ENCODE measurements at places on chromosomes 7 and 10.

- no peak for DNase-seq
Measured at GRCh38 chr7:124575176-124575575, 190.4 kb downstream of the GPR37 start.

GRCh38 chr7:8112685-8113084 is 144.1 kb downstream of the GLCCI1 start:
- no peak for DNase-seq

DNA sequence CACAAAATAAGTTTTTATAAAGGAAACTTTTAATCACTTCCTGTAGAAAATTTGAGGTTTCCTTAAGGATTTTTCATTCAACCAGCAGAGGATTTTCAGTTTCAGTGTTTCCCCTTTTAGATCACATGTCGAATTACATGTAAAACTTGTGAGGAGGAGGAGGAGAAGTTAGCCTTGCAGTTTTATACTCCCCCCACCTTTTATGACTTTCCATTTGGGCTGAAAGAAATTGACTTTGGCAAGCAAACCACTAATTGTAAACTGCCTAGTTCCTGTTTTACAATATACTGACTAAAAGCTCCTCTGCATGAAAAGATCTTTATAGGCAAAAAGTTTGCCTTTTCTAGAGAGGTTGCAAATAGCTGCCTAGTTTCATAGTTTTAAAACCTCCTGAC is 3.0 kb downstream of the BAMBI start:
- no peak for DNase-seq

DNA sequence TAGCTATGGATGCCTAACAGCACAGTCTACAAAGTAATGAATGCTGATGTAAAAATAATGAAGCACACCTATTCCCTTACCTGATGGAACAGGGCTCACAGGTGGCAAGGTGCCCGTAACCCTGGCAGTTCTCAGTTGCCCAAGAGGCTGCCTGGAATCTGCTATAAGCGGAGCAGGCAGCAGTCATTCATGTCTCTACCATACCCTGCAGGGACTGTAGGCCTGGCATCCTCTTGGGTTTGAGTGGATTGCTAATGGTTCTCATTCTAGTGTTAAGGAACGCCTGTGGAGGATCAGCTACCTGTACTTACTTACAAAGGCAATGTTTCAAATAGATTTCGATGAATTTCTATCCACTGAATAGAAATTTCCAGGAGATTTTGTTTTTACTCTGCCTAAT is 38.4 kb downstream of the BAIAP2L1 start:
- DNase-seq: no peak

- DNase-seq: no peak
Measured at GRCh38 chr10:3895045-3895631, 110.1 kb upstream of the KLF6 start.

DNA sequence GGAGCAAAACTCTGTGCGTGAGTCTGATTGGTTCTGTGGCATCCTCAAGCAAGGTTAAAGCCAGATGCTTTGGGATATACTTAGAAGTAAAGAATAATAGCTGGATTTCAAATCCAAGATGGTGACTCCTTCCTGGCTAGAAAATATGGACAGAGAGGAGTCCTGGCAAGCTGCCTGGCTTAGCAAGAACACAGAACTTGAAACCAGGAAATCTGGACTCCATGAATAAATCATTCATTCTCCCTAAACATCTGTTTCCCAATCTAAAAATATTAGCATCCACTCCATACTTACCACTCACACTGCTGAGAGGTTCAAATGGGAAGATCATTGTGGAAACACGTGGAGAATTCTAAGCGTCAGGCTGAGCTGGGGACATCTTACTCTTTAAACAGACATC is 1074.1 kb upstream of the AUTS2 start:
- DNase-seq: no peak

DNA sequence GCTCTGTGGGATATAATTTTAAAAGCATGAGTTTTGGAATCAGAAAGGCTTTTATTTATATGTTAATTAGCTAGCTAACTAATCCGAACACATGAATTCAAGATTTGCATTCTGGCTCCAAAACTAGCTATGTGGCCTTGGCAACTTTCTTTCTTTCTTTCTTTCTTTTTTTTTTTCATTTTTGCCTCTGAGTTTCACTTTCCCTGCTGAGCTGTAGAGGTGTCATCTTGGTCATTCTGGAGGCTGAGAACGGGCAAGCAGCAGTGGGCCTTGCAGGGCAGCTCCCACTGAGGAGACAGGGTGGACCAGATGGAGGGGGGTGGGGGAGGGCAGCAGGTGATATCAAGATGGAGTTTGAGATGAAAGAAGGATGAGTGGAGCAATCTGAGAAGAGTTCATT is 24.8 kb upstream of the SFMBT2 start:
- no peak for DNase-seq

- no peak for DNase-seq
Measured at GRCh38 chr10:2929480-2930258, 137.7 kb upstream of the PFKP start.

GRCh38 chr10:18542832-18543231 is 108.6 kb downstream of the NSUN6 start:
- no peak for DNase-seq

DNA sequence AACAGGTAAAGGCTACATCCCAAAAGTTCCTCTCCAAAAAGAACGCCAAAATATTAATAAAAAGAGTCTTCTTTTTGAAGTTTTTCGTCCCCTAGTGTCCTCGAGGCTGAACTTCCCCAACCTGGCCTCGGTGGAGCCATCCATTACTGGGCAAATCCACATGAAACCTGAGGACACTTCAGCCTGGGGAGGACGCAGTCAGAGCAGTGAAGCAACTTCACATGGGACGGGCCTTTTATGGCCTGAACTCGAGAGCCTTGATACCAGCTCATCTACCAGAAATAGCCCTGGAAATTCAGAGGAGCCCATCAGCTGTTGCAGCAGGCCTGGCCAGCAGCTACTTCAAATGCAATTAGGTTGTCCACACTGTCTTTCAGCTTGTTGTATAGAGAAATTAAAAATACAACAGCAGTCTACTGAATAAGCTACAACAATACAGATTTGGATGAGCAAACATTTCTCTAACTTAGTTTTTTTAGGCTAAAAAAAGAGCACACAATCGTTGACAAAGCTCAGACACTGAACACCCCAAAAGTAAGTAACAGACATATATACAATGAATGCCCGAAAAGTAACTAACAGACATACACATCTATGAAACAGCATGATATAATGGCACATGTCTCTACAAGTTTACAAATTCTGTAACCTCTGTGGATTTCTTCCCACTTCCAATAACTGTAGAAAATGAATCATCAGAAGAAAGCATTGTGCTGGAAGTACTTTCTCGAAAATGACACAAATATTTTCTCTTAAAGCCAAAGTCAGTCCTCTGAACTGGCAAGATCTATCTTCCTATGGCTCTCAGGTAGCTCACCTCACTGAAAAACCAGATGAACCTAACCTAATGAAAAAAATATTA is at the start of gene SVIL:
SVIL (minus strand) TSS at position 208 of the 862 bp plus-strand sequence. CDS start 79,913 bp downstream, outside the sequence.
- DNase-seq: no peak

DNA sequence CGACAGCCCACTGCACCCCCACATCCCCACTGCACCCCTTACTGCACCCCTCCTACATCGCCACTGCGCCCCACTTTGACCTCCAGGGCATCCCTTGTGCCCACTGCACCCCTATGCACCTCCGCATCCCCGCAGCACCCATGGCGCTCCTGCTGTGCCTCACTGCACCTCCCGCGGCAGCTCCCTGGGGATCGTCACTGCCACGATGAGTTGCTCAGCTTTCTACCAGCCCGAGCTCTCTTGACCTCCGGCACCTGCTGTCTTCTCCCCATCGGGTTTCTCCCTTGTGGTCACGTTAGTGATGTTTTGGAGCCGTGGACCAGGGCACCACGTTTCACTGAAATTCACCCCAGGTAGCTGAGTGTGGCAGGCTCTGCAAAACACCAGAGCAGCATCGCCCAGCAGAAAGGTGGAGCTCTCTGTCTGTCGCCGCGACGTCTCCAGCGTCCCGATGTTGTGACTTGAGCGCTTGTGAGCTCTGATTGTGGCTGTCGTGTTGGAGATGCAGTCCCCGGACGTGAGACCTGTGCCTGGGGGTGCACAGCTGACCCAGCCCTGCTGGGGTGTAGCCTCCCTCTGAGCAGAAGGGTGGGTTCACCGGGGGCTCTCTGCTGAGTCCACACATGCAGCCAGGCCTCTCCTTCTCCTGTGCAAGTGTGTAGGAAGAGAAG is 147.7 kb downstream of the DNAJB6 start:
- DNase-seq: no peak

DNA sequence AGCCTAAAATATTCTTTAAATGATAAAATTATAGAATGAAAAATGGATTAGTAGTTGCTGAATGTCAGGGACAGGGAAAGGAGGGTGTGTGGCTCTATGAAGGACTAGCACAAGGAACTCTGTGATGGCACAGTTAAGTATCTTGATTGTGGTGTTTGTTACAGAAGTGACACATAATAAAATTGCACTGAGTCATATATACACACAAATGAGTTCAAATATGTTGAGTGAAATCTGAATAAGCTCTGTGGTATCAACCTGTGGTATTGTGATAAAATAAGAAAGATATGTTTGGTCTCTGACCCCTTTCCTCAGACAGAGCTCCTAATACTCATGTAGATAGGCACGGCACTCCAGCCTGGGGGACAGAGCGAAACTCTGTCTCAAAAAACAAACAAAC is 181.5 kb upstream of the TRIM24 start:
- DNase-seq: no peak

GRCh38 chr10:125629758-125630376 is 53.1 kb downstream of the TEX36 start:
- no peak for DNase-seq

DNA sequence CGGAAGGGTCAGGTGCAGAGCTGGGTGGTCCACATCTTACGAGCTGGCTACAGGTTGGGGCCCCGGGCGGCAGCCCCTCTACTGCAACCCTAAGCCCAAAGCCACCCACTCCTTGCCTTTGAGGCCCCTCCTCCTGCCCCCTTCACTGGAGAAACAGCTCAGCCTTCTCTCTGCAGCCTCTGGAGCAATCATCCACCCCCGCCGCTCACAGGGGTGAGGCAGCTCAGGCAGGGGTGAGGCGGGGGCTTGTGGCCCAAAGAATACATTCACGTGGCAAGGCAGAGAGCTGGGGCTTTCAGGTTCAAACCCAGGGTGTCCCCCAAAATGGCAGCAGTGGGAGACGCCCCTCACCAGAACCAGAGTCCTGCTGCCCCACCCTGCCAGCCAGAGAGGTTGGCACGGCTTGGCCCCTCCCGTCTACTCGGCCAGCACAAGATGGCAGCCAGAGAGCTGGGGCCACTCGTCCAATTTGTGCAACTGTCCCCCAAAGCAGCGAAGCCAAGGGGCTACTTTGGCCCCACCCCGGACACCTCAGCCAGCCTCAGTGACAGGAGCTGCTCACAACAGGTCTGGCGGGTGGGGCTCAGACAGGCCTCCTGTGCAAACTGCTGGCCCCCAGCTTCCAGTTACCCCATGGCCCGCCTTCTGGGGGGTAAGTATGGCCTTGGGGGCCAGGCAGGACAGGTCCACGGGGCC is 7.2 kb downstream of the GNB2 start:
- DNase-seq: no peak

DNA sequence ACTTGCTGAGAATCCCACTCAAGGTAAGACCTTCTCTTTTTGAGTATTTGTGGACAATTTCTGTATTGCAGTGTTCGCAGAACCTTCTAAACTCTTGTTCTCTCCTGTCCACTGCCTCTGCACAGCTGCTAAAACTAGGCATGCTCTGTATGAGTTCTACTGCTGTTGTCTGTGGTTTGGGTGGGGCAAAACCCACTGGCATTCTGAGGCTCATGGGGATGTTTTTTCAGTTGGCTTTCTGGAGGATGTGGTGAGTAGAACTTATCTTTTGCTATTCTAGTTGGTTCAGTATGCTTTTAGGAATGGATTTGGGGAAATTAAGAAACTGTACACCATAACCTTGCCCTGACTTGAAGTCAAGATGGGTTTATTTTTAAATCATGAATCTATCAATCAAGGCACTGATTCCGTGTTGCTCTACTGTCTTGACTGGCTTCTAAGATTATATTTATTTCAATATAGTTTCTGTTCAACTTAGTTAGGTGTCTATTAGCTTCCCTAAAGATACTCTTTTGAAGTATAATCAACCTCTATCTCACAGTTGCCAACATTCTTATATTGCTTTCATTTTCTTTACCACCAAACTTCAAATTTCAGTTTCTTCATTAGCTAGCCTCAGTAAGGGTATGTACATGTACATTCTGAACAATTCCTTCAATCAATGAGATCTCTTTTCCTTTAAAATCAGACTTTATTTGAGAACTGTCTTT is 25.0 kb upstream of the C1GALT1 start:
- DNase-seq: peak; percentile 8

GRCh38 chr7:41879403-41879802 is 176.5 kb upstream of the INHBA start:
- DNase-seq: no peak

DNA sequence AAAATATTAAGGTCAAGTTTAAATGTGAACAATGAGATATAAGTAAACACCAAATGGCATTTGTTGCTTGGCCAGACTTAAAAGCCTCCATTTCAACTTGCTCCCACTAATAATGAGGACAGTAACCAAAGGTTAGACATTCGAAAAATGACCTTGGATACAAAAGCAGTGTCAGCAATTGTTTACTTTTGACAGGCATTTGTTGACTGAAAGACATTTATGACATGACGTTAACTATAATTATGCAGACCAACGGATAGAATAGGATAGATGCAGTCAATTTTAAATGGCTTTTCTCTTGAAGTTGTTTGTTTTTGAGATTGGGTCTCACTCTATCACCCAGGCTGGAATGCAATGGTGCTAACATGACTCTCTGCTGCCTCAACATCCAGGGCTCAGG is 6.3 kb upstream of the WNT16 start:
- no peak for DNase-seq

- no peak for DNase-seq
Measured at GRCh38 chr10:71236286-71236685, 23.9 kb downstream of the UNC5B start.

DNA sequence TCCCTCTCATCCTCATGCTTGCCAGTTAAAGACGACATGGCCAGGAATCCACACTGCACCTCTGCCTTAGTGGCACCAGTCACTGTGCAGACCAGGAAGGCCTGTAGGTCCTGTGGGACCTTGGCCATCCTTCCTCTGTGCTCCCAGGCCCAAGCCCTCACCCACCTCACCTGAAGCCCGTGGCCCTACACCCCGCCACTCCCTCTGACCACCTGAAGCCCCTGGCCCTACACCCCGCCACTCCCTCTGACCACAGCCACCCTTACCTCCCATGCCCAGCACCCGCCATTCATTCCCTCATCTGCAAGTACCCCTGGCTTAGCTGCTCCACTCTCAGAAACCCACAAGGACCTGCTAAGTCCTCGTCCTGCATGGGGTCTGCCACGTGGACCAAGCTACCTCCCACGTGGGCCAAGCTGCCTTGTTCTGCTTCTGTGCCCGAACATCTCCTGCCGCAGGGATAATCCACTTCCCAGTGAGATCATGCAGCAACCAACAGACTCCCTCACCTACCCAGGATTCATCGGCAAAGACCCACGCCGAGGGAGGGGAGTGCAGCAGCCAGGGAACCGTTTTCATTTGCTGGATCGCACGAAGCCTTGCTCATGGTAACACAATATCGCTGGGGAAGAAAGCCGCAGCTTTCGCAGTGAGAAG is 151.2 kb downstream of the TCERG1L start:
- DNase-seq: no peak

DNA sequence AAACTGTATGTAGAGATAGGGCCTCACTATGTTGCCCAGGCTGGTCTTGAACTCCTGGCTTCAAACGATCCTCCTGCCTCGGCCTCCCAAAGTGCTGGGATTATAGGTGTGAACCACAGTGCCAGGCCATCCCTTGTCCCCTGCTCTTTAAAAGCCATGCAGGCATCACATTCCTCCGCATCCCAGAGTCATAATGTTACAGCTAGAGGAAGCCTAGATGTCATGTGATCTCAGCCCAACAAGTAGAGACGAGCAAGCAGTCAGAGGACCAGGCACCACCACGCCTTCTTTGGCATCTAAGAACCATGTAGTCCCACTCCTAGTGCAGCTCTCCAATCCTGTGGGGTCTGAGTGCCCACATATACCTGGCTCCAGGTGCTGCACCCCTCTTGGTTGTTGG is 13.1 kb downstream of the PODXL start:
- DNase-seq: no peak

Measured in stimulated activated CD8-positive, alpha-beta memory T cell treated with anti-CD3 and anti-CD28 coated beads, Interleukin-4, amount 100 ng/mL, for 4 hours (primary cell).